Stimulated activated CD4-positive, alpha-beta T cell treated with anti-CD3 and anti-CD28 coated beads, Interleukin-1b, Interleukin-23, amount 100 ng/mL, for 1 hour (primary cell): ENCODE measurements at places on chromosomes 12 and 14.

- no peak for DNase-seq
Observed at GRCh38 chr14:47240748-47241437, 434.5 kb downstream of the MDGA2 start.

DNA sequence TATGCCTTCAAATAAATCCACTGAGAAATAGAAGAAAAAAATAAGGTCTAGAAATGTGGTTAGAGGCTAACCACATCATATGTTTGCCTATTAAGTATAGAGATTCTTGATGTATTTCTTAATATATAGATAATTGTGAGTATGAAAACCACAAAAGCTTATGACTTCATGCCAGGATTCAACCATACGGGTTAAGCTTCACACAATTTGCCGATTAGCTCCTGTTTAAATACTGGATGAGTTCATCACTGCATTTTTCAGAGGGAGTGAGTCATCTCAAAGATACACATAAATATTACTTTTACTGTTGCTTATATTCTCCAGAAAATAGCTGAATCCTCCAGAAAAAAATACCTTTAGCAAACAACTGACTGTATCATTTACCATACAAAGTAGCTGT lies 79.6 kb downstream of the RPL10L start:
- DNase-seq, result no peak

DNA sequence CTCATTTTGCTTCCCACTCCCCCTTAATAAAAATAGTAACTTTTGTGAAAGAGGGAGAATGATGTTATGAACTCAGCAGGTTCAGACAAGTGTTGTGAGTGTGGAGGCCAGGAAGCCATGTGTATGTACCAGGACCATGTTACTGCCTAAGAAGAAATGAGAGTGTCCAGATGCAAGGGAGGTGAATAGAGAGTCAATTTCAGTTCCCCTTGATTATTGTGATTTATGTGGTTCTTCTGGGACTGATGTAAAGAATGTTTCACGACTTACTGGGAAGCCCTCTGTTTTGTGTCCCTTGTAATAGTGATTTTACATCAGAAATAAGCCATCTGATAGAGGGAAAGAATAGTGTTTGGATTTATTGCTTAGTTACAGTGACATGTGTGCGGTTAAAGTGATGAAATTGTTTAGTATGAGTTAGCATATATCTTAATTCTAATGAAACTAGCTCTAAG lies 32.5 kb downstream of the FBXO34 start:
- no peak for DNase-seq

- DNase-seq, result no peak
Observed at GRCh38 chr14:55404173-55404854, 7.3 kb downstream of the ATG14 start.

GRCh38 chr14:100906420-100906819 lies 2.9 kb upstream of the RTL1 start:
- DNase-seq, result no peak

GRCh38 chr14:100981809-100982208 lies 78.3 kb upstream of the RTL1 start:
- no peak for DNase-seq

GRCh38 chr14:22460461-22461195 lies 128.4 kb downstream of the DAD1 start:
- DNase-seq, result no peak

DNA sequence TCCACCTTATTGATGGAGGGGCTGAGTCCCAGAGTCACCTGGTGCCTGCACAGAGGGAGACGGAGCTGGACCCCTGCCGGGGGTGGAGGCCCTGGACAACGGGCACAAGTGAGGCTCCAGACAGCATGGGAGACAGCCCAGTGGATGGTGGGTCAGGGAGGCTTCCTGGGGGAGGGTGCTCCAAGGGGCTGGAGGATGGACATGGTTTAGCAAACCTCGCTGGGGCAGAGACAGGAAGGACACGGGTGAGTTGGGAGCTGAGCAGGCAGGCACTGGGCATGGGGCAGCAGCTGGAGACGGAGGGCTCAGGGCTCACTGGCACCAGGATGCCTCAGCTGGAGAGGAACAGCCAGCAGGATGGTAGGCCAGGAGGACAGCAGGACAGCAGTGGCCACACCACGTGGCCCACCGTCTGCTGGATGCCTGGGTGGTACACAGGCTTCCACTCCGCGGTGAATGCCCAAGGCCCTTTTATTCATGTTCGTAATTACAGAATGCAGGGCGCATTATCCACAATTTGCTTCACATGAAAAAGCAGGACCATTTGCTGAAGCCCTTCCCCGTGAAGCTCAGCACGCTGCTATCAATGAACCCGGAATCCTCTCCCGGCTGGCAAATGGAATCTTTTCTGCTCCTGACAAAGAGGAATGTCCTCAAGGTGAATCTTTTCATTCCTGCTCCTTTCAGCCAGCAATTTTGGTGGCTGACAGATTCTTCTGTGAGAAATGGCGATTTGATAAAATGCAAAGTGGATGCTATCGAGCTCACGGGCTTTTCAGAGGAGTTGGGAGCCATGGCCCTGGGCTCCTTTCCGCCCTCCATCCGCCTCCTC lies 138.1 kb upstream of the C14orf180 start:
- DNase-seq, result no peak

- no peak for DNase-seq
Observed at GRCh38 chr12:45174595-45174994, 41.3 kb upstream of the ANO6 start.

DNA sequence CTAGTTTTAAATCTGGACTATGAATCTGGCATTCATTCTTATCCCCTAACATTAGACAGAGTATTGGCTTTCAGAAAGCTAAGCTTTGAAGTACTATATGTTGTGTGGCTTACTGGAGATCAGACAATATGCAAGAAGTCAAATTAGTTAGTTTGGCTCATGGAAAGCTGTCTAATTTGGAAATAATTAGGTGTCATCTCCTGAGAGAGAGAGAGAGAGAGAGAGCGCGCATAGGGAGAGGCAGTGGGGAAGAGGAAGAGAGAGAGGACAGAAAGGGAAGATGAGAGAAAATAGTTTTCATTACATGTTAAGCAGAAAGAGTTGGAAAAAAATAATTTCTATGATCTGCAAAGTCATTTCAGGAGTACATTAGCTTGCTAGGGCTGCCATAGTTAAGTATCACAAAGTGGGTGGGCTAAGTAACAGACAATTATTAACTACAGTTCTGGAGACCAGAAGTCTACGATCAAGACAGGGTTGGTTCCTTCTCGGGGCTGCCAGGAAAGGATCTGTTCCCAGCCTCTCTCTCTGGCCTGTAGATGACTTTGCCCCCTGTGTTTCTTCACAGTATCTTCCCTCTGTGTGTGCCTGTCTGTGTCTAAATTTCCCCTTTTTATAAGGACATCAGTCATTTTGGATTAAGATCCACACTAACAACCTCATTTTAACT lies 404.2 kb downstream of the RGS6 start:
- no peak for DNase-seq

DNA sequence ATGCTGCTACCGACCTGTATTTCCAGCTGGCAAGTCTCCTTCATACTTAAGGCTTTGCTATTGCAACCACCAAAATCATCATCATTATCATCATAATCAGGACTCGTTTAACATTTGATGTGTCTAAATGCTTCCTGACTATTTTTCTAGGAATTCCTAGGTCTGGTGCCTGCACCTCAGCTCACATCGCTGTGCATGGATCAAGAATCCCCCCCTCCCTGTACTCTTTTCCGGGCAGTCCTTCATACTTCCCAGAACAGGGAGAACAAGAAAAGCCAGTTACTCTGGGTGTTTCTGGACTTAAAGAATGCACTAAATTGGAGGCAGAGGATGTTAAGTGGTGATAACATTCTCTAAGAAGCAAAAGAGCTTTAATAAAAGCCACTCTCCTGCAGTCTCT lies 9.4 kb downstream of the ERP27 start:
- DNase-seq, result no peak

DNA sequence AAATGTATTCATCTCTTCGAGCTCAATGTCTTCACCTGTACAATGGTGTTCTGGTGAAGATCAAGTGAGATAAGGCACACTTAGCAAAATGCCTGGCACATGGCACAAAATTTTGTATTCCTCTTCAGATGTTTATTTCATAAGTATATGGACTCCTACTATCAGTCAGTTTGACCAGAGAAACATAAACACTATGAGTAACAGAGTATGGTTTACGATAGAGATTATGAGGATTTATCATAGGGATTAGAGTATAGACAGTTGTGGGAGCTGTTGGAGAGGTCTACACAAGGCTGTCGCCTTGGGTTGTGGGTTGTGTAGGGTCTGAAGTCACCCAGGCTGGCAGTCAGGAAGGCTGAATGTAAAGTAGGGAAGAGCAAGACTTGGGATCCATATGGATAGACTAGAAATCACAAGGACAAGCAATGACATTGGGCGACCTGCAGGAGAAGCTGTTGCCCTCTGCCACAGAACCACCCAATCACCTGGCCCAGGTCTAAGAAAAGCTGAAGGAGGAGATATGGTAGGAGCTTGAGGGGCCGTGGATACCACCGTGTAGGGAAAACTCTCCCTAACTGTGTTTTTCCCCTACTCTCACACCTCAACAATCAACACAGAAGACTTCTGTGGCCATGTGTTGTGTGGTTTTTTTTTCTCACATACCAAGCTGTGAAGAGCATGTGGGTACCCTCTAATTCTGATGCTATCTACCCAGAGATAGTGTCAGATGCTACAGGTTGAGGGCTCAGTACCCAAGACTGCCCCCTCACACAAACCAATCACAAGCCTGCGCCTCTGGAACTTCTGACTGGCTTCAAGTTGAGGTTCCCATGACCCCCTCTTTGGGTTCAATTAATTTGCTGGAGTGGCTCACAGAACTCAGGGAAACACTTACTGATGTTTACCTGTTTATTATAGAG lies 27.2 kb upstream of the RESF1 start:
- DNase-seq, result no peak

DNA sequence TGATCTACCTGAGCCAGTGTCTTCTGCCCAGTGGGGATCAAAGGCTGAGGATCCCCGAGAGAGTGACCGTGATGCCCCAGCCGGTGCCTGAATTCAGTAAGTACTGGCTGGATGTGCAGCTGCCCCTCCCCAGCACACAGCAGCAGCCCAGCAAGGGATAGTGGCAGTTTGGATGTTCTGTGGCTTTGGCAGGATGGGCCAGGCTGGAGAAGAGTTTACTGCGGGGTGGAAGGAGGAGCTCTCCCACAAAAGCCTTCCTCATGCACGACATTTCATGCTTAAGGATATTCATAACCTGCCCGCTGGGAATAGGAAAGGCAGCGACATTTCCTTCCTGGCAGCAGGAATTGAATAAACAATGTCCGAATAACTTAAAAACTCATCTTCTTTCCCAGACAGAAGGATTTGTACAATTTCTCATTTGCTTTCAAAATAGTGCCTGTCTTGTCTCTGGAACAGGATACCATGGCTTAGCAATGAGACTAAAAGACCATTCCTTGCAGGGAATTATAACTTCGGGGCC lies 135.6 kb upstream of the PRMT8 start:
- no peak for DNase-seq

DNA sequence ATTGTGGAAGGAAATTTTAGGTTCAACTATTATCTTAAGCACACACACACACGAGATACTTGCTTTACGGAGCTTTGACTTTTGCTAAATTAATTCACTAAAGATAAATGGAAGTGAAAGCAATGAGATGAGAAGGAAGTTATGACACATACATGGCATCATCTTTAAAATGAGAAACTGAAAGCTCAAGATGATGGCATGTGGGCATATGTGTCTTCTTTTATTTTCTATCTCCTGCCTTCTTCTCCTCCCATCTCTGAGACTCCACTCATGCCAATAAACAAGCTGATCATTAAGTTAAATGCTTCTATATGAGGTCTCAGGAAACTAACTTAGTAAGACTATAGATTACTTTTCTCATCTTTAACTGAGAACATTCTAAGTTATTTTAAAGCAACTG lies 216.7 kb downstream of the MED13L start:
- no peak for DNase-seq

DNA sequence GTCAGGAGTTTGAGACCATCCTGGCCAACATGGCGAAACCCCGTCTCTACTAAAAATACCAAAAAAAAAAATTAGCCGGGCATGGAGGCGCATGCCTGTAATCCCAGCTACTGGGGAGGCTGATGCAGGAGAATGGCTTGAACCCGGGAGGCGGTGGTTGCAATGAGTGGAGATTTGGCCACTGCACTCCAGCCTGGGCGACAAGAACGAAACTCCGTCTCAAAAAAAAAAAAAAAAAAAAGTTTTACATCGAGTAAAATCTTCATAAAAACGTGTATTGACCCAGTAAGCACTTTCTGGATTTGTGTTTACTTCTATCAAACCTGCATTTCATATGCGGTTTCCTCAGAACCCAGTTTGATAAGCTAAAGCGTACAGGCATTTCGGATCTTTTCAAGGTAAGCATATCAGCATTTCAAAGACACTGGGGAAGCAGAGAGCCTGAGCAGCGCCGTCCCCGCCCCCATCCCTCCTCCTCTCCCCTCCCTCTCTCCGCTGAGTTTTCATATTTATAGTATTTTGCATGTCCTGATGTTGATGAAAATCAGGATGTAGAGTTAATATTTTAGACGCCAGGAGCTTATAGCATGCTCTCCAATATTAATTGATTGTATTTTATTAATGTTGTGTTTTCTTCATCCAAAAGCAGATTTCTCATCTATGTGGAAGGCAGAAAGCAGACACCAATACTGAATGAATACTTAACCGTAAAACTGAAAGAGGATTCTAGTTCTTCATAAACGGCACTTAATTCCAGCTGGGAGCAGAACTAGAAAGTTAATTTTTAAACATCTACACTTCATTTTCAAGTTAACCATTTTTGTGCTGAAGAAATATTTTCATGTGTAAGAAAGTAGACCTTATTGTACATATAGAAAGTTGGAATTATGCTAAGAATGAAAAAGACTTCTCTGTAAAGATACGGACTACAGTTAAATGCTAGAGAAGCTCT lies 9.2 kb upstream of the HIP1R start:
- DNase-seq, result no peak

GRCh38 chr14:101351769-101352168 lies 209.5 kb upstream of the DIO3 start:
- no peak for DNase-seq

DNA sequence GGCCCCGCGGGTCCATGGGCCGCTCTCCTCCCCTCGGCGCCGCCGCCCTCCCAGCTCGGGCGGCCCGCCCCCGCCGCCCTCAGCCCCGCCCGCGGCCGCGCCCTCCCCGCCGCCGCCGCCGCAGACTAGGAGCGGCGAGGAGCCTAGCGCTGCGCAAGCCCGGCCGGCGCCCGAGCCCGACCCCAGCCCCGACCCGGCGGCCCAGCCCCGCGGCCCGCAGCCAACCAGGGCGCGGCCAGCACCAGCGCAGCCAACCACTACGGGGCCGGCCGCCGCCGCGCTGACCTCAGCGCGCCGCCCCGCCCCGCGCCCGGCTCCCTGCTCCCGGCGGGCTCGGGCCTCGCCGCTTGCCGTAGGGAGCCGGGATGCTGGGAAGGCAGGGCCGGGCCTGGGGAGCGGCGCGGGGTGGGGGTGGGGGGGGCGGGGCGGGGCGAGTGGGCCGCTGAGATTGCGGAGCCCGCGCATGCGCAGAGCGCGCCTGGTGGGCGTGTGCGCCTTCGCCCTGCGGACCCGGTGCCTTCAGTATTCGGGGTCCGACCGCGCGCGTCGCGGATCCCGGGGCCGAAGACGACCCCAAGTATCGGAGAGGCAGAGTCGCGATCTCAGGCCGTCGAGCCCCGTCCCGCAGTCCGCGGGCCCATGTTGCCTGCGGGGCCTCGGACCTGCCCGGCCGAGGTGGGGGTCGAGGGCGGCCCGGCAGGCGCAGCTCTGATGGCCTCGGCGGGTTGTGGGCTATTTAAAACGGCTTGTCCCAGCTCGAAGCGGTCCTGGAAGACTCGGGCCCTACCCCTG lies at the start of gene CDC42BPB:
Gene CDC42BPB, minus strand, starts transcription at position 178 of the 792 bp plus-strand sequence. CDS start 376 bp downstream, outside the sequence.
- peak; percentile 17 for DNase-seq

- no peak for DNase-seq
Observed at GRCh38 chr12:56721721-56722120, 3.4 kb downstream of the NACA start.
